ENCODE measurements at places on chromosomes 2 and 18.
A peak's percentile ranks its signal among the peaks of the same experiment; 100 is the strongest.

DNA sequence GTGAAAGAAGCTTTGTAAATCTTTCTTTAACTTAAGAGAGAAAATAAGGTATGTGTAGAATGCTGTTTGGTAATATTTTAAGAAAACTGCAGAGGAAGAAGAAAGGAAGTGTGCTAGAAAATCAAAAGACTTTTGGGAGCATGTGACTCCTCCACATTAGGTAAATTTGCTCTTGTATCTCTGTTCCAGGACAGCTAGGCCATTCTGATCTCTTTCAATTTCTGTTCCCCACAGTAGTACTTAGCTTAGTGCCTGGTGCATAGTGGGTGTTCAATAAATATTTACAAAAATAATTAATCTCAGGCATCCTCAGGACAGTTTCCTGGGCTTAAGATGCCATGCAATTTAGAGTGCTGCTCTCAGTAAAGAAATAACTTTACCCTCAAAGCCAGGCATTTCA lies 105.0 kb downstream of the GPD2 start:
- no peak for DNase-seq

GRCh38 chr2:41990688-41991087 lies 57.1 kb upstream of the PKDCC start:
- DNase-seq = no peak

GRCh38 chr2:67701011-67701410 lies 303.9 kb downstream of the ETAA1 start:
- DNase-seq = no peak

GRCh38 chr2:11344956-11345677 lies 681 bp upstream of the ROCK2 start:
- DNase-seq = no peak

- no peak for DNase-seq
Observed at GRCh38 chr2:197675246-197675645, at the start of gene RFTN2. Gene RFTN2 (minus strand): TSS chr2:197675587. CDS start chr2:197675458, 129 bp downstream.

GRCh38 chr2:235480614-235481013 lies 13.2 kb upstream of the AGAP1 start:
- no peak for DNase-seq

- DNase-seq = no peak
Observed at GRCh38 chr18:67301592-67301991, 214.9 kb downstream of the DSEL start.

DNA sequence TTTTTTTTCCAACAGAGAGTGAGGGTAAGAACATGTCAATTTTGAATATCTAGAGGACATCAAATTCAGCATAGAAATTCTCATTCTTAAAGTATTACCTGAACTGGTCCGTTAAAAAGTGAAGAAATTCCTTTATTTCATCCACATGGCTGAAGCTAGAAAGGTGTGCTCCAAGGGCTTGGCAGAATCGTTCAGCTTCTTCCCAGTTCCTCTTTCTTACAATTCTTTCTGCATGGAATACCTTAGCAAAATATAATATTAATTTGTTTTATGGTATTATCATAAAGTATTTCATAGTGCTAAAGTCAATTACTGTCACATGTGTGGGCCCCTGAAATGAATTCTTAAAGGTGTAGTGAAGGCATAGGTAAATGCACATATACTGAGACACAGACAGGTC lies 74.3 kb upstream of the CD302 start:
- no peak for DNase-seq

GRCh38 chr2:189511210-189511959 lies 69.2 kb downstream of the SLC40A1 start:
- DNase-seq = no peak

DNA sequence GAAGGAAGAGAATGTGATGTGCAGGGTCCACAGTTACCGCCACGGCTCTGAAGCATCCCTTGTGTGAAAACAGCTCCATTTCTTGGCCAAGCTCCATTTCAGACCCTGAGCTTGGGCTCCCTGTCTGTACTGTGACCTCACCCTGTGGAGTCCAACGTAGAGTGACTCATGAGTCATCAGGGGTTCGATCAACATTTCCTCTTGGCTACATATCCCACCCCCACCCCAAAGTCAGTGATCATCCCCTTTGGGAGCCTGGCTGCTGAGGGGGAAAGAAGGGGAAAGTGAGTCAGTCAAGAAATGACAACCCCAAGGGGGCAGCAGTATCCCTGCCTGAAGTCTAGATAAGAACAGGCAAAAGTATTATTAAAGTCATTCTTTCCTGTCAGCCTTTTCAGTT lies 62.2 kb downstream of the PAPOLG start:
- DNase-seq = peak; percentile 53

- no peak for DNase-seq
Observed at GRCh38 chr2:43537137-43537536, 58.7 kb downstream of the THADA start.

GRCh38 chr2:2181493-2181892 lies 149.6 kb downstream of the MYT1L start:
- no peak for DNase-seq

- peak; percentile 1 for DNase-seq
Observed at GRCh38 chr2:237724811-237725478, 73.6 kb upstream of the RBM44 start.

DNA sequence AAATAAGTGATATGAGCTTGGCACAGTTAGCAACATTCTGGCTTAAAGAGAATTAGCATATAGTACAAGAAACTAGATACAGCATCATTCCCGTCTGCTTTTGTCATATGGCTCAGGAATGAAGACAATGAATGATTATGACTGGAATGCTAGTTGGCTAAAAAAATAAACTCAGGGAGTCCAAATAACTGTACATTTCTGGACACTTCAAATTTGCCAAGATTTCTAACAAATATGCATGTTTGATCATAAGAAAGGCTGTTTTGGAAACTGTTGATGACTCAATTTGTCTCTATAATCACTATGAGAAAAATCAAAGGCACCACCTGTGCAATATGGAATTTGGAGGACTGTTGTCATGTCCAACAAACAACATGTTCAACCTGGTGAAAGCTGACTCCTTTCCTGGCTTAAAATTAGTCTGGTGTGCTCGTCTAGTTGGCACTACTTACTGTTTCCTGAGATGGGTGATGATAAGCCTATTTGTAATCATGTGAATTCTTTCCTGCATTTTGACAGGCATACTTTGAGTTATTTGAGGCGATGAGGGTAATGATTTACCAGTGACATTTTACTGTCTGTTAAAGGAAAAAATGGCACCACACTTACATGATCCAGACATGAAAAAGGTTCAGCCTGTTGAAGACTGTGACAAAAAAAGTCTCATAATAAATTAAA lies 133.9 kb upstream of the CDH20 start:
- no peak for DNase-seq

DNA sequence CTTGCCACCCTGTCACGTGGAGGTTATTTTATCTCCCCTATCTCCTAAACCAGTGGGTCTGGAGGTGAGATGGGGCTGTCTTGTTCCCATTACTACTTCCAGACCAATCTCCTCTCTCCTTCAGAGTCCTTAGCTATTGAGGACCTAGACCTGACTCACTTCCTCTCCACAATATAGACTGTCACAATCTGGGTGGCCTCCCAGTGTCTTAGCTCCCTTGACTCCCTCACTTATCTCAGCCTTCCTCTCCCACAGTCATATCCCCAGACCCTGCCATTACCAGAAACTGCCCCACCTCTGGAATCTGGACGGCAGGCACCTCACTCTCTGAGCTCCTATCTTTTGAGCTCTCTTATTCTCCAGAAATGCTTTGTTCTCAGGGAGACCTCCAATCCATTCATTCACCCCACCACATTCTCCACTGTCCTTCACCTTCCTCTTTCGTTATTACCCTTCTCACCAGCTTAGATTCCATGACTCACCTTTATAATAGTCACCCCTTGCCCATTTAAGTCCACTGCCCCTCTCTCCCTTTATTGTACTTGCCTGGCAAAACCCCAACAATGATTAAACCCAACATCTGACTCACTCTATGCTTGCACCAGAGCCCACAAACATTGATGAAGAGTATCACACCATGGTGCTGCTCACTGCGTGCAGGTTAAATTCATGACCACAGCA lies 23.3 kb upstream of the SIX3 start:
- no peak for DNase-seq

DNA sequence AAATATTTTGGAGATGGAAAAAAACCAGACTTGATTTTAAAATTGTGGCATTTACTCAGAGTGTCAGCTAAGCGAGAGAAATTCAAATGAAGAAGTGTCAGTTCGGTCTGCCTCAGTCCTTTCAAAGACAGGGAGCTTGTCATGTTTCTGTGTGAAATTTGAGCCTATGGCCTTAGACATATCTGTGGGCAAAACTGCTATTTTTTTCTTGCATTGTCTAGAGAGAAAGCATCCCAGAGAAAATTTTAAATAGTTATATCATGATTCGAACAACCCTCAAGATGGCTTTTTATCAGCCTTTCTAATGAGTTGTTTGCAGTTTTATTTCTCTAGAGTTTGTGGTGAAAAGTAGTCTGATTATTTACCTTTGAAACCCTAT lies 50.2 kb upstream of the KCNE4 start:
- no peak for DNase-seq

GRCh38 chr18:40907842-40908241 lies 1047.2 kb upstream of the PIK3C3 start:
- DNase-seq = no peak

- no peak for DNase-seq
Observed at GRCh38 chr2:9473308-9473984, 905 bp upstream of the IAH1 start.

DNA sequence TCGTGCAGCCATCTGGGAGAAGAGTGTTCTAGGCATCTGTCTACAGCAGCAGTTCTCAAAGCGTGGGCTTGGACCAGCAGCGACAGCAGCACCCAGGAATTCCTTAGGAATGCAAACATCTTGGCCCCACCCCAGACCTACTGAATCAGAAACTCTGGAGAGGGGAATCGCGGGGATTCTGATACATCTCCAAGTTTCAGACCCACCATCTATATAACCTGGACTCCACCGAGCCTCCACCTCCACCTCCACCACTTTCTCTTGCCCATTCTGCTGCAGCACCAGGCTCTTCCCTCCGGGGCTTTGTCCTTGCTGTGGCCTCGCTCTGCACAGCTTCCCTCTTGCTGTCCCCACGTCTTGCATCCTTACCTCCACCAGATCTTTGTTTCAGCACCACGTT lies 256.4 kb downstream of the BCL2 start:
- DNase-seq = no peak

DNA sequence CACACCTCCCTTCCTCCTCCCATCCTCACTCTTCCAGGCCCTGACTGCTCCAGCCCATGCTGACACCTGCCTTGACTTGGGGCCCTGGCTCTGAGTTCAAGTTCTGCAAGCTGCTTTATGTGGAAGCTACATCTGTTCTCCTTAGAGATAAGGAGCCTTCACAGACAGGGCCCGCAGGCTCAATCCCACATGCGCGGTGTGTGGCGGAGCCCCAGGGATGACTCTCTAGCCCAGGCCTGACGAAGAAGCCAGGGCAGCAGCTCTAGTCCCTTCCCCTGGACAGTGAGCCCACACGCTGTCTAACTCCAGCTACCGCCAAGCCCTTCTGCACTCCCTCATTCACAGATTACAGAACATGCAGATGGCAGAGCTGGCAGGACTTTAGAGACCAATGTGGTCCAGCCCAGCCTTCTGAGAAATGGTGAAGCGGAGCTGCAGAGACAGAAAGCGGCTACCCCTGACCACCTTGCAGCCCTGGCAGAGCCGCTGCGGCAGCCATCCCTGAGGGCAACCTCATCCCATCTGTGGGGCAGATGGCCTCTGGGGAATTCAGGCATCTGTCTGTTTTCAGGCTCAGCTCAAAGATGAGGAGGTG lies 304.3 kb downstream of the CELF4 start:
- no peak for DNase-seq

DNA sequence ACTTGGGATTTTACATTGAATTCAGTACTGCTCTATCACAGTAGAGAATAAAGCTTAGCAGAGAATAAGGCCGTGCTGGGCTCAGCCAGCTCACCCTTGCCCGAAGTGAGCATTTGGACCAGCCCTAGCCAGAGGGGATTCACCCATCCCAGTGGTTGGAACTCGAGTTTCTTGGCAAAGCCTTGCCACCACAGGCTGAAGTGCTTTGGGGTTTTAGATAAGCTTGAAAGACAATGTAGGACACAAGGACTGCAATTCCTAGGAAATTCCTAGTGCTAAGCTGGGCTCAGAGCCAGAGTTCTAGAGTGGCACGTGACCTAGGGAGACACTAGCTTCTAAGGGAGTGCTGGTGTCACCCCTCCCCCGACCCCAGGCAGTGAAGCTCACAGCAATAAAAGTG lies 28.0 kb downstream of the SERPINB11 start:
- no peak for DNase-seq

DNA sequence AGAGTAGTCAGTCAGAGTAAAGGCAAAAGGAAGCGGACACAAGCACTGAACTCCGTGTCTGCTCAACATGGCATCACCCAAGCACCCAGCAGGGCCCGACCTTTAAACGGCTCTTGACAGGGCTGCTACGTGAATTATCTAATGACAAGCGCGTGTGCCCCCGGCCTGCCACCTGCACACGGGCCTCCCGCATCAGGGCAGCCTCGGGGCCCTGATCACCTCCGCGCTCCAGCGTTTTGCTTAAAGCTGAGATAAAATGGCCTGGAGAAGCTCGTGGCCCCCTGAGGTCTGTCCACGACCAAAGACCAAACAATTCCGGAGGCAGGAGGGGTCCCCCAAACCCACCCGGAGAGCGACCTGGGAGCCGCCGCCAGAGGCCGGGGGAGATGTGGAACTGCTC lies 376 bp downstream of the NDUFA10 start:
- no peak for DNase-seq

- no peak for DNase-seq
Observed at GRCh38 chr2:44777036-44777435, 164.5 kb upstream of the SIX3 start.

GRCh38 chr18:46832849-46833248 lies 76.0 kb upstream of the ST8SIA5 start:
- no peak for DNase-seq

- DNase-seq = no peak
Observed at GRCh38 chr2:216863946-216864345, 4.1 kb upstream of the TNP1 start.
